ENCODE measurements at places on chromosomes 1 and 21.

DNA sequence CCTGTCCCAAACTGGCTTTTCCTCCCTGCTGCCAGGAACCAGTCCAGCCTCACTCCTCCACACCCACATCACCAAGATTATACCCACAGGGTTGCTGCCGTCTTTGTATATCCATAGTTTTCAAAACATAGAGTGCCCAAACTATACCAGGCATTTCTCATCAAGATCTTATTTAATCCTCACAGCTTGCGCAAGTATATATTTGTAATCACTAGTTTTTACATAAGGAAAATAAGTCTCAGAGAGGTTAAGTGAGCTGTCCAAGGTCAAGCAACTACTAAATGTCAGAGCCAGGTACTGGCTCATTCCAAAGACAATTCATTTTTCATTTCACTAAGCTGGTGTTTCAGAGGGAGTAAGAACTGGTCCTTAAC is 34.9 kb upstream of the ZNF362 start:
- no peak for DNase-seq
- no peak overlapping the region for H3K4me3 ChIP-seq
- no peaks in the 10 kb centered on the region for H3K4me1 ChIP-seq
- H3K27ac ChIP-seq = no peak overlapping the region

DNA sequence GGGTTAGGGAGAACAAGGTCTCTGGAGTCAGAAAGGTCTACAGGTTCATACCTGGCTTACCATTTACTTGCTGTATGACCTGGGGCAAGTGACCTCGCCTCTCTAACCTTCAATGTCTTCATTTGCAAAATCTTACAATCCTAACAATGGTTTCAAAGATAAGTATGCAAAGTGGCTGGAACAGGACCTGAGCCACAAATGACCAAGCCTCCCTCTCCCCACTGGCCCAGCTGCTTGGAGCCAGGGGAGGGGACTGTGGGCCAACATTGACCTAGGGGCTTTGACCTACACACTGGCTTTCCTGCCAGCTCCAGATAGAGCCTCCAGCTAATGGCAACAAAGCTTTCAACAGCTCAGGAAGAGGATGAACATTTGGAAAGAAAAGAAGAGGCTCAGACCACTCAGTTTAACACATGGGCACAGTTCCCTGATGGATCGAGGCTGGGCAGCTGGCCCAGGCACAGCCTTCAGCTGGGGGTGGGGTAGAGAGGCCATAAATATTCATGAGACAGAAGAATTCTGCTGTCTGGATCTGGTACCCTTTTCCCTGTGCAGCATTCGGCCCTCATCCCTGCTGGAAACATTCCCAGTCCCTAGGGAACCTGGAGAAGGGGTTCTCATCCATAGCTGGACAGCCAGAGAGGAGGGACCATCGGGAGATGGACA is 12.9 kb downstream of the PTAFR start:
- no peak for DNase-seq
- H3K36me3 ChIP-seq = no peaks in the 10 kb centered on the region
- no peak overlapping the region for H3K27ac ChIP-seq

DNA sequence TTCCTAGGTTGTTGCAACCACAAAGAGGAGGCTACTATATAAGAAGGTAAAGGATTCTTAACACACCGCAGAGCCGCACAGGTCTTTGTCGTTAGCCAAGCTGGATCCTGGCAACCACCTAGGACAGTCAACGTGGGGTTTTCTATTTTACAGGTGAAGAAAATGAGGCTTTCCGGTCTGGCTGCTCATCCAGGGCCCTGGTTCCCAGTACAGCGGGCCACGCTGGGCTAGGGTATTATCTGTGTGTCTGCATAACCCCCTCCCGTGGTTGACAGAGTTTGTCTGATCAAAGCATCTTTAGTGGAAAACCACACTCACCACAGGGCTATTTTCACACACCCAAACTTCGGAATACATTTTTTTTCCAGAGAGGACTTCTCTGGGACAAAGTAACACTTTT is 39.0 kb upstream of the PDE9A start:
- DNase-seq = no peak
- H3K4me1 ChIP-seq = no peaks in the 10 kb centered on the region
- no peaks in the 10 kb centered on the region for H3K36me3 ChIP-seq
- no peak overlapping the region for H3K4me3 ChIP-seq
- peaks cover 4% of the 10 kb centered on the region for H3K27me3 ChIP-seq

DNA sequence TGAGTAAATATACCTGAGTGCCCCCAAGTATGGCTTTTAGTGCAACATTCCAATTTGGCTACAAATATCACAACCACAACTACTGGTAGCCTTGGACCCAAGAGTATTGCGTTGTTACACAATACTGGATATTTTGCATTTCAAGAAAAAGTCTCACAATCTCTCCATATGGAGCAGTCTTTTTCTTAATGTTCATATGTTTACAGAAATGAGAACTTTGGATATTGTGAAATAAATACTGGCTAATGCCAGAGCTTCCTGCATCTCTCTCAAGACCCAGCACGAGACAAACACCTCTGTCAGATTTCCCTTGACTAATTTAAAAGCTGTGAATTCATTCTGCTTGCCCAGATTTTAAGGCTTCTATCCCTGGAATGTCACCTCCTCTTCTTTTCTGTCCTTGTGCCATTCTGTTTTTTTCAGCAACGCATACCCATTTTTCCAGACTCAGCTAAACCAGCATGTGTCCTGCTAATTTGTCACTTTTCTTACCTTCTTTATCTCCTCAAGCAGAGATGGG is 136.2 kb upstream of the BACE2 start:
- H3K4me1 ChIP-seq = no peaks in the 10 kb centered on the region
- H3K36me3 ChIP-seq = no peaks in the 10 kb centered on the region
- H3K27ac ChIP-seq = no peak overlapping the region
- DNase-seq = no peak
- H3K4me3 ChIP-seq = no peak overlapping the region
- H3K27me3 ChIP-seq = no peaks in the 10 kb centered on the region

- H3K27ac ChIP-seq = no peak overlapping the region
- peaks cover 6% of the 10 kb centered on the region for H3K36me3 ChIP-seq
- H3K4me1 ChIP-seq = no peaks in the 10 kb centered on the region
- H3K4me3 ChIP-seq = no peak overlapping the region
Measured at GRCh38 chr1:30929135-30929889, 20.8 kb upstream of the SDC3 start.

GRCh38 chr1:203649551-203649998 is 22.9 kb downstream of the ATP2B4 start:
- H3K4me3 ChIP-seq = no peak overlapping the region
- H3K27ac ChIP-seq = peak overlapping the region; percentile 48
- H3K4me1 ChIP-seq = peaks cover 62% of the 10 kb centered on the region
- H3K27me3 ChIP-seq = no peaks in the 10 kb centered on the region

GRCh38 chr1:54337928-54338327 is 68.3 kb downstream of the SSBP3 start:
- H3K36me3 ChIP-seq = no peaks in the 10 kb centered on the region
- no peak for DNase-seq
- no peak overlapping the region for H3K27ac ChIP-seq
- peaks cover 22% of the 10 kb centered on the region for H3K4me1 ChIP-seq

GRCh38 chr1:109821831-109822745 is 58.4 kb upstream of the EPS8L3 start:
- no peaks in the 10 kb centered on the region for H3K36me3 ChIP-seq
- H3K4me1 ChIP-seq = peaks cover 50% of the 10 kb centered on the region
- H3K4me3 ChIP-seq = no peak overlapping the region

- no peak for DNase-seq
Measured at GRCh38 chr1:14415396-14415795, 183.1 kb upstream of the KAZN start.

DNA sequence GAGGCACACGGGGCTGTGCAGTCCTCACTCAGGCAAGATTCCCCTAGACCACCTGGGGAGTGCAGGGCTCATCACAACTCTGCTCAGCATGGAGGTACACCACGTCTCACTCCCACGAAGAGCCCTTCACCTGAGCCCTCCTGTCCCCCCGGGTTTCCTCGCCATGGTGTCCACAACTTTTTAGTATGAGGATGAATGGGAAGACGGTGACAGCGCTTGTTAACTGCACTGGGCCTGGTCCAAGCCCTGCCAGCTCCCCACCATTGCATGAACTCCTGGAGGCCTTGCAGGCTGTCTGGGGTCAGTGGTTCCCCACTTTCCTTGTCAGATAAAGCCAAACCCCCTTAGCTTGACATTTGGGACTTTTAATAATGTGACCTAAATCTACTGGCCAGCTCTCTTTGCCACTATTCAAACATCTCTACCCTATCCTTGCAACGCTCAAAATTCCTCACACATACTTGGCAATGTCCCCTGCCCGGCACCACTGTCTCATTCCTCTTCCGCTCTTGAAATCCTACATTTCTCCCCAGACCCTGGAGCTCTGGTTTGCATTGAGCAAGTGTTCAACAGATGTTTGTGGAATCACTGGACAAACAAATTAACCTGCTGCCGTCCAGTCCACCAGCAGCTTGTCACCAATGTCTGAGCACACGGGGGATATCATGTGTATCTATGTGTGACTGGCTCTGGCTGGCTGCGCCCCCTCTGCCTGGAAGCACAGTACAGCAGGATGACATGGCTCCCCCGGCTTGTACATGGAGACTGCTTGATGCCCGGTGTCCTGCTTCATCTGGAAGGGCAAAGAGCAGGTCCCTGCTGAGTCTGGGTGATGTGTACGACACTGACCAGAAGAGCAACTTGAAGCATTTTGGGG is 11.2 kb downstream of the TMEM9 start:
- H3K27ac ChIP-seq = no peak overlapping the region
- H3K4me3 ChIP-seq = no peak overlapping the region
- peaks cover 27% of the 10 kb centered on the region for H3K36me3 ChIP-seq
- no peak for DNase-seq
- no peaks in the 10 kb centered on the region for H3K27me3 ChIP-seq

DNA sequence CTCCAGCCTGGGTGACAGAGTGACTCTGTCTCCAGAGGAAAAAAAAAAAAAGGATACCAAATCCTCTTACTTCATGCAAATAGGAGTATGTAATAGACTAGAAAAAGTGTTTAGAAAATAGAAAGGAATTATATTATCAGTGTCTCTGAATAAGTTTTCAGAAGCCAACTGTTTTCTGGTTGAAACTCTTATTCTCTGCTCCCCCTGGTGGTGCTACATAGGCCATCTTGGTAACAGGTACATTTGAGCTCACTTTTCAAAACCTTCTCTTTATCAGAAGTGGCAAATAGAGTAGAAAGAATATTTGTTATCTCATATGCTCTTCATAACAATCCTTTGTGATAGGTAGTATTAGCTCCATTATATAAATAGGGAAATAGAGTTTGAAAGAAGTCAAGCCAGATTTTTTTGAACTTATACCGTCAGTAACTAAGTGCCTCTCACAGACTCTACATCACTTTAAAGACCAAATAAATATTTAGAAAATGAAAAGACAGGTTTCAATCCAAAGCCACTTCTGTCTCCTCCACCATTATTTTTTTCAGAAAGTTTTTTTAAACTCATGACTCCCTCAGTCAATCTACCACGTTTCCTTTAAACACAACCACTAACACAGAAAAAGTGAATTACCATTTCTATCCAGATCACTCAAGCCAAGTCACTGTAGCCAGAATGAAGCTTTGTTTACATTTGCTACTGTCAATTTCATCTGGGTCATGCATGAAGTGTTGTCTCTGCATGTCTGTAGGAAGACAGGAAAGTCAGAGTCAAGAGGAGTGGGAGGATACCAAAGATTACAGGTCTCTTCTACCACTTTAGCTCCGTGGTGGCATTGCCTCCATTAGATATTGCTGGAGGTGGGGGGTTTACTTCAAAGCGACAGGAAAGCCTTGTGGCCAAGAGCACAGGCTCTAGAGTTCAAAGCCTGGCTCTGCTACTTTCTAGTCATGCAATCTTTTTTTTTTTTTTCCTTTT is 45.6 kb downstream of the IL23R start:
- no peak for DNase-seq
- no peak overlapping the region for H3K4me3 ChIP-seq
- no peak overlapping the region for H3K27ac ChIP-seq

DNA sequence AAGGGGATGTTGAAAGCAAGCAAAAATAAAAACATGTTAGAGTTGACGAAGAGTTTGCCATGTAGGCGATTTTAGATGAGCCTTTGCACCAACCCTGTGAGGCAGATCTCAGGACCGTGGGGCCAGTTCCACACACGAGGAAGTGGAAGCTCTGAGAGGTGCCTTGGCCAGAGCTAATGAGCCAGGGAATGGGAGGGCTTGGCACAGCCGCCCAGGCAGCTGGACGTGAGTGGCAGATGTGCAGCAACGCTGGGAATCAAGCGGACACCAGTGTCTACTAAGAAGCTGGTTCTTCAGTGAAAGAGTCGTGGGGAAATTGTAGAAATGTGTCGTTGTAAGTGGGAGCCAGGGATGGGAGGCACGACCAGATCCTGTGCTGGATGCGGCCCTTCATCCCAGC is 58.9 kb upstream of the COL6A1 start:
- no peak overlapping the region for H3K27ac ChIP-seq
- H3K36me3 ChIP-seq = no peaks in the 10 kb centered on the region
- no peak for DNase-seq
- no peak overlapping the region for H3K4me3 ChIP-seq
- no peaks in the 10 kb centered on the region for H3K27me3 ChIP-seq
- H3K4me1 ChIP-seq = no peaks in the 10 kb centered on the region

- no peak for DNase-seq
- H3K27ac ChIP-seq = no peak overlapping the region
- no peaks in the 10 kb centered on the region for H3K27me3 ChIP-seq
- no peak overlapping the region for H3K4me3 ChIP-seq
- H3K36me3 ChIP-seq = no peaks in the 10 kb centered on the region
- H3K4me1 ChIP-seq = no peaks in the 10 kb centered on the region
Measured at GRCh38 chr1:188350104-188350503, 1521.4 kb downstream of the PLA2G4A start.

- H3K36me3 ChIP-seq = no peaks in the 10 kb centered on the region
- H3K4me1 ChIP-seq = no peaks in the 10 kb centered on the region
- no peak overlapping the region for H3K27ac ChIP-seq
- H3K4me3 ChIP-seq = no peak overlapping the region
Measured at GRCh38 chr1:62869217-62869754, 85.4 kb downstream of the ATG4C start.

- H3K4me1 ChIP-seq = no peaks in the 10 kb centered on the region
- H3K27ac ChIP-seq = no peak overlapping the region
- H3K4me3 ChIP-seq = no peak overlapping the region
- H3K36me3 ChIP-seq = no peaks in the 10 kb centered on the region
Measured at GRCh38 chr21:45826676-45827301, 154.8 kb upstream of the COL6A1 start.

DNA sequence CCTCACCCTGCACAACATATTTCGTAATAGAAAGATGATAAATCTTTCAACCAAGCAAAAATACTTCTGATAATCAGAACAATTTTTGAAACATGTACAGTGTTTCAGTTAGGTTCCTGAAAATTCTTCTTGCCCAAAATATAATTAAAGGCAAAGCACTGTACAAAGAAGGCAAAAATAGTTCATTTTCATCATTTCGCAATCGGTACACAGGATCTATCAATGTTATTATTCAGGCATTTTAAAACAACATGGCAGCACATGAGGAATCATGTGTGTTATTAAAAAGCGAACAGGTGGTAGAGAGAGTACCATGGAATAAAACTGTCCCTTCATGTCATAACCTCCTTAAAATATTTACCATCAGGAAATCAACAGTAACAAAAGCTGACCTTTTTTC is 356.9 kb downstream of the DPYD start:
- no peaks in the 10 kb centered on the region for H3K36me3 ChIP-seq
- no peak overlapping the region for H3K27ac ChIP-seq
- no peak overlapping the region for H3K4me3 ChIP-seq
- H3K27me3 ChIP-seq = no peaks in the 10 kb centered on the region

- H3K4me3 ChIP-seq = no peak overlapping the region
- DNase-seq = no peak
- H3K36me3 ChIP-seq = no peaks in the 10 kb centered on the region
Measured at GRCh38 chr1:200899015-200899386, 4.3 kb downstream of the INAVA start.

All from thoracic aorta (tissue), 2 donors.